ENCODE measurements at places on chromosomes 12 and 14.

GRCh38 chr12:124242529-124243065 lies 52.3 kb upstream of the RFLNA start:
- DNase-seq, result no peak

- no peak for DNase-seq
Observed at GRCh38 chr12:2152134-2152533, 99.3 kb downstream of the CACNA1C start.

- no peak for DNase-seq
Observed at GRCh38 chr14:86989285-86989684, 1003.7 kb downstream of the GALC start.

GRCh38 chr12:93683410-93683809 lies 6.2 kb downstream of the CRADD start:
- no peak for DNase-seq

- DNase-seq, result no peak
Observed at GRCh38 chr12:20555015-20555414, 140.1 kb upstream of the SLCO1C1 start.

GRCh38 chr14:40889126-40889525 lies 717.5 kb upstream of the LRFN5 start:
- DNase-seq, result no peak

DNA sequence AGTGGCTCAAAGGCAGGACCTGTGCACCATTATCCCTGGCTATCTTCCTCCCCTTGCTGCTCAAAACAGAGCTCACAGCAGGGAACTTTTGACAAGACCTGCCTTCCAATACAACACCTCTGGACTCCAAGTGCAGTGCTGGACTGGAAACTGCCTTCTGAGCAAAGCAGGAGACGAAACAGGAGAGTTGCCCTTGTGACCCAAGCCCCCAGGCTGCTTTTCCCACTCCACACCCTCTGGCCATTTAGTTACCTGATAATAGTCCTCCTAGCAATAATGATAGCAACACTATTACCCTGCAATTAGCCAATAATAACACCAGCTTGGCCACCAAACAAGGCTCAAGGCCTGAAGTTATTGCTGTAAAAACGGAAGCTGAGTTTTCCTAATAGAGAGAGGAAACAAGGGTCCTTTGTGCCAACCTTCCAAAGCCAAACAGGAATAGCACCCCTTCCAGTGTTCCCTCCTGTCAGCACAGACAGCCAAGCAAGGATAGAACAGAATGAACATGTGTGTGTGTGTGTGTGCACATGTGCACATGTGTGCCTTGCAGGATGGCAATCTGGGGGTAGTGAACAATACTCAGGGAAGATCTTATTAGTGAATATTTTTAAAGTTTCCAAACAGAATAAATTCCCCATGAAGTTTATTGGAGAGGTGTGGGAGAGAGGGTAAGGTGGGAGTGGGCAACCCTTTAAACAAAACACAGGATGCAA lies 9.2 kb upstream of the KRT73 start:
- no peak for DNase-seq

GRCh38 chr14:88882236-88882635 lies 57.8 kb downstream of the TTC8 start:
- DNase-seq, result no peak

- DNase-seq, result peak; percentile 88
Observed at GRCh38 chr12:49636979-49637755, 13.8 kb downstream of the PRPF40B start.

GRCh38 chr12:31897781-31898503 lies 61.3 kb upstream of the RESF1 start:
- peak; percentile 76 for DNase-seq

DNA sequence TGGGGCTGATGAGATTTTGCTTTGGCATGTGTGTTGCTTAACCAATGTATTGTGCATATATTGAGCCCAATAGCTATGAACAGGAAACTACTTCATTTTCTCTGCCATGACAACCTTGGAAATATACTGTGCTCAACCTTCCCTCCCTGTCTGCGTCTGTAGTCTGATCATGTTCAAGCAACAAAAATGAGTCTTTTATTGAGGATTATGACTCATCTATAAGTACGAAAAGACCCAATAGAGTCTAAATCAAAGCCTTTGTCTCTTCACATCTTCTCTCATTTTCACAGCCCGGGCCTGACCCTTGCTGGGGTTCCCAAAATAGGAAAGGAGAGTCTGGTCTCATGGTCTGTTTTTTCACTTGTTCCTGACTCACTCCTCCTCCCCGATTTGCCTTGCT lies 158.2 kb downstream of the CAND1 start:
- no peak for DNase-seq

- no peak for DNase-seq
Observed at GRCh38 chr12:69555461-69555860, 29.8 kb upstream of the CCT2 start.

DNA sequence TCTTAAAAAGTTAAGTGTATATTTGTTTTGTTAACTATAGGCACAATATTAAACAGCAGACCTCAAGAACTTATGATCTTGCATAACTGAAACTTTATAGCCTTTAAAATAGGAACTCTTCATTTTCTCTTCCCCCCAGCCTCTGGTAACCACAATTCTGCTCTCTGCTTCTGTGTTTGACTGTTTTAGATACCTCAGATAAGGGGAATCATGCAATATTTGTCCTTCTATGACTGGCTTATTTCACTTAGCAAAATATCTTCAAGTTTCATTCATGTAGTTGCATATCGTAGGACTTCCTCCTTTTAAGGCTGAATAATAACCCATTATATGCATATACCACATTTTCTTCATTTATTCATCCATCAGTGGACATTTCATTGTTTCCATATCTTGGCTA lies 131.3 kb downstream of the PTPRO start:
- no peak for DNase-seq

- peak; percentile 23 for DNase-seq
Observed at GRCh38 chr14:23530375-23531055, 21.1 kb downstream of the ZFHX2 start.

DNA sequence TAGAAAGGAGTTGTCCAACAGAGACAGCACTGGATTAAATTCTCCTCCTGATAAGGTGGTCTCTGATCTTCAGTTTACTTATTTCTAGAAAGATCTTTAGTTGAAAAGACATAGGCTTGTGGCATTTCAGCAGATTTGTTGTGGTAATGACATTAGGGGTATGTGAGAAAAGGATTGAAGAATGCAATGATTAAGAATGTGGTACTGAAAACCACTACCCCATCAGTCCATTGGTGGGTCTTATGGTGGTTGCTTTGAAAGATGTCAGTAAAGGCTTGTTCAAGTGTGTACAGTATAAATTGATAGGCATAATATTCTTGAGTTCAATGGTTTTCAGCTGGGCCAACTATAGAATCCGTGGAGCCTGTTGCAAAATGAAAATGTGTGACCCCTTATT lies 10.8 kb downstream of the PPFIBP1 start:
- no peak for DNase-seq

GRCh38 chr12:1373901-1374735 lies 220.3 kb downstream of the FBXL14 start:
- peak; percentile 50 for DNase-seq

- DNase-seq, result peak; percentile 90
Observed at GRCh38 chr14:50062438-50063085, 53.8 kb downstream of the VCPKMT start.

GRCh38 chr14:65229748-65230728 lies 127.7 kb upstream of the MAX start:
- peak; percentile 57 for DNase-seq

GRCh38 chr14:47526591-47527244 lies 148.7 kb downstream of the MDGA2 start:
- DNase-seq, result no peak

DNA sequence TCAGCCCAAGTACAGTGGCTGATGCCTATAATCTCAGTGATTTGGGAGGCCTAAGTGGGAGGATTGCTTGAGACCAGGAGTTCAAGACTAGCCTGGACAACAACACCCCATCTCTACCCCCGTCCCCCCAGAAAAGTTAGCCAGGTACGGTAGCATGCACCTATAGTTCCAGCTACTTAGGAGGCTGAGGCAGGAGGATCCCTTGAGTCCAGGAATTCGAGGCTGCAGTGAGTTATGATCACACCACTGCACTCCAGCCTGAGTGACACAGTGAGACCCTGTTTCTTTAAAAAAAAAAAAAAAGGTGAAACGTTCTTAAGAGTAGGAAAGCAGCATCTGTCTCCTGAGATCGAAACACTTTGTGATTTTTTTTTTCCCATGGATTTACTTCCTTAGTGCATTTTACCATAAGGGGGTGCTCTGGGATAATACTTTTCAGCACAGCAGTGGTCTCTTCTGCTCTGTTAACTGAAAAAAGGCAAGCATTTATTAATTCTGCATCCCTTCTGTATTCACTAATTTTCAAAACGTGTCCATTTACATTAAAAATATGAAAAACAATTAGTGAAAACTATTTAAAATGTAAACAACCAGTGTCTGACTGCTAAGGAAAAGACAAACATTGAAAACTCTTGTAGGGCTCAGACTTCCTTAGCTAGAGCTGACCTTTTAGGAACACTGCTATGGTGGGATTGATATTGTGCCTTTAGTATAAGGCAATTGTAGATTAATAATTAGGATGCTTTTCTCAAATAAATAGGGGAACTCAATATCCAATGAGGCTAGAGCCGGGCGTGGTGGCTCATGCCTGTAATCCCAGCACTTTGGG lies 31.2 kb upstream of the USP44 start:
- peak; percentile 49 for DNase-seq

GRCh38 chr14:73370561-73370960 lies 87.8 kb downstream of the NUMB start:
- no peak for DNase-seq

DNA sequence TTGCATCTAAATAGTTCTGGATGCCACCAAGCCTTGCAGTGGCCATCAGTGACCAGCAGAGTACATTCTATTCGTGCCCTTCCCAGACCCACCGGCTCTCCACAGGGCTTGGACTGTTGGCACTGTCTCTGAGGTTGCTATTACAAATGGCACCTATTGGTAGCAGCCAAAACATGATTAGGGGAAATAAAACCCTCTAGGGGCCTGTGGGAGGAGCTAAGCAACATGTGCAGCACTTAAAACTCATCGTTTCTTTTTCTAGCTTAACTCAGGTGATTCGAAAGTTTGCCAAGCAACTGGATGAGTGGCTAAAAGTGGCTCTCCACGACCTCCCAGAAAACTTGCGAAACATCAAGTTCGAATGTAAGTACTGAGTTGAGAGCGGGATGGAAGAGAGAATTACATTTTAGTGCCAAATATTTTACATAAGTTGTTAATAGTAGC lies 65.4 kb upstream of the RIC8B start:
- peak; percentile 24 for DNase-seq

DNA sequence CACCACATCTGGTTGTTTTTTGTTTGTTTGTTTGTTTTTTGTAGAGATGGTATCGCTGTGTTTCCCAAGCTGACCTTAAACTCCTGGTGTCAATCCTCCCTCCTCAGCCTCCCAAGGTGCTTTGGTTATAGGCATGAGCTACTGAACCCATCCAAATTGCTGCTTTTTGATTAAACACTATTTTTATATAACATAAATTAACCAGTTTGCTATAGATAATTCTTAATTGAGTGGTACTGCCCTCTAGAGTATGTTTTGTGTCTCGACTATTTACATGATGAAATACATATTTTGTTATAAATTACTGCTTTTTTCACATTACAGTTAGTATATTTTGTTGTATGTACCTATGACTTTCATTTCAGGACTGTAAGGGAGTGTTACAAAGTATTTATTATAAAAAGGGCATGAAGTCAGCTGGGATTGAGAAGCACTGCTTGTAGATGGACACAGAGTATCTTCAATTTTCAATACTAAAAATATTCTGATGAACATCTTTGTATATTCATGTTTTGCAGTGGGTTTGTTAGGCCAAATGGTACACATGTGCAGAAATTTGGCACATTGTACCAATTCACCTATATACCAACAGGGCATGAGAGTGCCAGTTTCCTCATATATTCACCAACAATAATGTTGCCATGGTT lies 14.9 kb upstream of the SCAF11 start:
- DNase-seq, result no peak

DNA sequence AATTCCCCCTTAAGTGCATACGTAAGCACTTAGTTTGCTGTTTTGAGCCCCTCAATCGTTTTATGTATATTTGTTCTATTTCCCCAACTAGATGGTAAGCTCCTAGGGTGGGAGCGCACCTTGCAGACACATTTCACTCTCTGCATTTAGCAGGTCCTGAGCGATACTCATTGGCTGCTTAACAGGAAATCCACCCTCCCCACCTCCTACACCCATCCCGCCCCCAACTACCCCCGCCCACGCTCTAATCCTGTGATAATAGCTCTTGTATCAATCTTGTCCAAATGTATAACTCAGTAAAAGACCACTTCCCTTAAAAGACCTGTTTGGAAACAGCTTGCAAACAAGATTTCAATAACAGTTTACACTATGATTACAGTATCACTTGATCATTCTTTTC lies 8.1 kb downstream of the LPAR5 start:
- no peak for DNase-seq

DNA sequence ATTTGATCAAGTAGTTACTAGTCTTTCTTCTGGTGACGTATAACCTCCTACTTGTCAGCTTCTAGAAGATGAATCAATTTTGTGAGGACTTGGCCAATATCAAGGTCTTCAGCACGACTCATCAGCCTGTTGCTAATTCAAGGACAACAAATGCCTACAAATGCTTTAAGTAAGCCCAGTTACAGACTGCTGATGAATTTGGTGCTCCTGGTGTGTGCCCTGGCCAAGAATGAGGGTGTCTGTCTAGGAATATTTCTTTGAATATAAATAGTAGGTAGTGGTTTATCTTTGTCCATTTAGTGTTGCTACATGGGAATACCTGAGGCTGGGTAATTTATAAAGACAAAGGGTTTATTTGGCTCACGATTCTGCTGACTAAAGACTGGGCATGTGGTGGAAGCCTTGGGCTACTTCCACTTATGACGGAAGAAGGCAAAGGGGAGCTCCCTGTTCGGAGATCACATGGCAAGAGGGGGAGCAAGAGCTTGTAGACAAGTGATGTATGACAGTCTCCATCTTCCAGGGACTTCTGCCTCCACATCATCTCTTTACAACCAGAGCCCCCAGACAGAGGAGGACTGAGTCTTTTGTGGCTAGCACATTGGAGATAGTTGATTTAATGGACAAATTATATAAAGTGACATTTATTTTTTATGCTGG lies 180.2 kb downstream of the CRADD start:
- no peak for DNase-seq

DNA sequence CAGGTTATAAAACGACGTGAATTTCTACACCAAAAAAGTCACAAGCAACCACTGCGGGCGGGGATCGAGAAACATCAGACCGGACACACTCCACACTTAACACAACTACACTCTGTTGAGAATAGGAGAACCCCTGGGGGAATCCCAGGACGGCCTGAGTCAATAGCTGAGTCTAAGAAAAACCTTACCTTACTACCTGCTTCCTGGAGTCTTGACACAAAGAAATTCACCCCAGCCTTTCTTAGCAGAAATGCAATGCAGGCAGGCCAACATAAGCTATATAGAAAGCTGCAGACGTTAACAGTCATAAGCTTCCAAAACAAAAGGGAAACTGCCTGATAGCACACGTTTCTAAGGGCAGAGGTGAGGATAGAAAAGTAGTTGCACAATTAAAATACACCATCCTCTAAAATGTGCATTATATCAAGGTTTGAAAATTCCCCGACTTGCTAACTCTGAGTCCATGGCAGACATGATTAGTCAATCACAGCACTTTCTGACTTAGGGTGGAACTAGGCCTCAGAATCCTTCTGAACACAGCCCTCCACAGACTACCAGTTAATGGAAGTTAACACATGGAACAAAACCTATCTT lies 68.0 kb downstream of the CCDC88C start:
- no peak for DNase-seq
